ENCODE measurements at places on chromosomes 13 and 19.
A peak's percentile ranks its signal among the peaks of the same experiment; 100 is the strongest.

DNA sequence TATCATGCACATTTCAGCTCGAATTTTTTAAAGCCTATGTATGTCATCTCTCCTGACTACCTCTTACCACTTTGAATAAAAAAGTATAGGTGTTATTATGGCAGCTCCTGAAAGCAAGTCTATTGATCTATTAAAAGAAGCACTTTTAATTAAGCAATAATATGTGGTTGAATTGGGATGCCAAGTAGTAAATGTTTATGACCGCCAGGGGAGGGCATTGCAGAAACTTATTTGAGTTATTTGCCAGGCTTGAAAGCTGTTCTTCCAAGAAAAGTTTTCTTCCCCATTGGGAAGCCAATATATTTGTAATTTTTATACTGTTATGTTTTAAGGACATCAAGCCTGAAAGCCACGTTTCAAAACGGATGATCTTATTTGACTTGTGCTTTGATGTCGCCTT lies 88.1 kb upstream of the SOX21 start:
- DNase-seq: no peak

DNA sequence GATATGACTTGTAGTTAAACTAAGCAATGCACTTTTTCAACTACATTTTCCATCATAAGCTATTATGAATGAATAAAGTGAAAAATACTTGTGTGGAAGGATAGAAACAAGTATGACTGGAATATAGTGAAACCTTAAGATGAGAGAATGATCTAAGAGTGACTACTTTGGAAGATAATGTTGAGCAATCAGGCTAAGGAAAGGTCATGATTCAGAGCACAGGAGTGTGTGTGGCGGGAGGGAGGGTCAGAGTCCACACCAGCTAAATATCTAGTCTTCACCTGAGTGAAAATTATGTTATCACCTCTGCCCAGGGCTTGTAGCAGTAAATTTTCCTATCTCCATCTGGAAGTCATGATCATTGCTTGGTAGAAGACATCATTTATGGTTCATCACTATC lies 833.4 kb upstream of the ATXN8OS start:
- no peak for DNase-seq

DNA sequence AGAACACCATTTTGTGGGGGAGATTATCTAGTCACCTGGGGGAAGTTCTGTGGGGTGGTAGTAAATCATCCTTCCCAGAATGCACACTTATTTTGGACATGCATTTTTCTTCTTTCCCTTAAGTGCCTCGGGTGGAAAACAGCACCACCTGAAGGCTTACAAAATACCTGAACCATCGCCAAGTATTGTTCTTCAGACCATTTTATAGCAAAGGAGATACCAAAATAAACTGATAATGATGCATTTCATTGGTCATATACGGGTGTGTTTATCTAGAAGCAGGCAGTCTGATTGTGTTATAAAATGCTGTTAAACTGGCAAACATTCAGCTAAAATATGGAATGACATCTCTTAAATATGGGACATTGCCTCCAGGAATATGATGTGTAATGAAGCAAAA lies 1034.7 kb downstream of the SLITRK1 start:
- DNase-seq: no peak

- DNase-seq: no peak
These were observed 2859.0 kb upstream of the PCDH20 start for GRCh38 chr13:64274481-64275217.

GRCh38 chr19:8831832-8832131 lies 322 bp downstream of the ZNF558 start:
- peak; percentile 6 for DNase-seq

- no peak for DNase-seq
These were observed 15.5 kb downstream of the ZSWIM9 start for GRCh38 chr19:48186015-48186414.

DNA sequence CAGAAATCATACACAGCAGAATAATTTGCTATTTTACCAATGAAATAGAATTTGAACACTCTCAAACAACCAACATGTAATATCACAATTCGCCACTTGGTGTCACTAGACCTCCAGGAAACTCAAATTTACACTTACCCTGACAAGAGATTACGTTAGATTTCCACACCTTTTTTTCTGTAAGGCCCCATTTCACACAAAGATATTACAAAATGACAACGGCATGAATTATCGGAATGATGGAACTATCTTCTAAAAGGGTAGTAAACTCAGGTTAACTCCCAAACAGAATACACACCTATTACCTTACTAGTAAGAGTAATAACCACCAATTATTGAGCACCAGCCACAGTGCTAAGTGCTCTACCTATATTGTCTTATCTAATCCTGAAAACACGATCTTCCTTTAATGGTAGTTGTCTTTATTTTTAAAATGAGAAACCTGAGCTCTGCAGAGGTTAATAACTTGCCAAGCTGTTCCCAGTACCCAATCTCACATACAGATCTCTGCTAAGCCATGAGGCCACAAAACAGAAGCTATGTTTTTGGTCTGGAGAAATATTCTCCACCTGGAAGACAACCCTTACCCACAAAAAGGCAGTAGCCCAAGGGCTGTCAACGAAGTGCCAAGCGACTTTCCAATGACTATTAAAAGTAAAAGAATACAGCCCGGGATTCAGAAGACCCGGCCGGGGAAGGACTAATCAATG lies 152.4 kb downstream of the DCLK1 start:
- peak; percentile 49 for DNase-seq

GRCh38 chr13:62130062-62130970 lies 714.7 kb upstream of the PCDH20 start:
- DNase-seq: no peak

- DNase-seq: no peak
These were observed 26.1 kb upstream of the DGKH start for GRCh38 chr13:42022336-42022735.

GRCh38 chr13:83919775-83920174 lies 37.5 kb upstream of the SLITRK1 start:
- no peak for DNase-seq

GRCh38 chr13:70874636-70875035 lies 766.4 kb upstream of the KLHL1 start:
- no peak for DNase-seq

GRCh38 chr19:29386970-29387369 lies 138.8 kb upstream of the VSTM2B start:
- no peak for DNase-seq

DNA sequence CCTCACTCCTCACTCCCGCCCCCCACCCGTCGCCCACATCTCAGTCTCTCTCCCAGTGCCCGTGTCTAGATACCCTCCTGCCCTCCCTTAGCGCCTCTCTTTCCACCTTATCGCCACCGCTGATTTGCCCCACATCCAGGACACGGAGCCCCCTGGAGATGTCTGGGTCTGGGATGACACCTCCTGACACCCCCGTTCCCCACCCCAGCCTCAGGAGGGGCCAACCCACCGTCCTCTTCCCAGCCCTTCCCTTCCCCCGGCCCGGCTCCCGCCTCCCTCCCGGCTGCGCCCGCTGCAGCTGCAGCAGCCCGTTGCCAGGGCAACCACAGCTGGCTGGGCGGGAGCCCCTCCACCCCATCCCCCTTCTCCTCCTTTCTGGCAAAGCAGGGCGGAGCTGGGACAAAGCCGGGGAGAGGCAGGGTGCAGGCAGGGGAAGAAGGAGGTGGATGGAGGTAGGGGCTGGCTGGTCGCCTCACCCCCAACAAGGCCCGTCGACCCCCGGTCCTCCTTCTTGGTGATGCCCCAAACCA lies 13.5 kb downstream of the DPF1 start:
- peak; percentile 77 for DNase-seq

- DNase-seq: no peak
These were observed 87.0 kb upstream of the HTR2A start for GRCh38 chr13:46983881-46984280.

- peak; percentile 45 for DNase-seq
These were observed 20.6 kb downstream of the PPP1R37 start for GRCh38 chr19:45113628-45114027.

GRCh38 chr19:6750062-6750461 lies 10.6 kb downstream of the TRIP10 start:
- DNase-seq: no peak

DNA sequence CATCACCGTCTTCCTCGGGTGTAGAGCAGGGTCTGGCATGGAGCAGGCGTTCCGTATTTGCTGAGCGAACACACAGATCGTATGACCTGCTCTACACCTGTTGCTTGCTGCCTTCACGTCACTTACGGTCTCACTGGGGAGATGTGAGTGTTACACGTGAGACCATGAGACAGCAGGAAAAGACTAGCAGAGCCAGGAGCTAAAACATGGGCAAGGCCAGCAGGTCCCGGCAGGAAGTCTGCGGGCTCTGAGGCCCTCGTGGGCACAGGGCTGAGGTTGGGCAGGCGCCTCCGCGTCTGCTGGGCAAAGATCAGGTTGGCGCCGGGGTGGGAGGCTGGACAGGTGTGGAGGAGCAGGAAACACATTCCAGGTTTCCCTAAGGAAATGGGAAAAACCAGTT lies 19.7 kb upstream of the GTF3A start:
- no peak for DNase-seq

DNA sequence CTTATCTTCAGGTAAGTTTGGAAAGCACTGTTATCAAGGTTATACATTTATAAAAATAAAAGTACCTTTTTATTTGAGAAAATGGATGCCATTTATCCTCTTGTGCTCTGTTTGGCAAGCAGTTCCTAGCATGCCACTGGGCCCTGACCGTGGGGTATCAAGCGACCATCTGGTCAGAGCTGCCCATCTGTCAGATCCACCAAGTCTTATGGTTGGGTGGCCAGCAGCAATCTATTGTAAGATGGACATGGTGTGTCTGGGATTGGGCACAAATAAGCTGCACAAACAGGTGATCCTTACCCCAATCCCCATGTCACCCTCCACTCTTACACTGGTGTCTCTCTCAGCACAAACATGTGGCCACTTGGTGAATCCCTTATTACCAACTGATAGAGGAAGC lies 178.5 kb downstream of the DLEU7 start:
- no peak for DNase-seq

DNA sequence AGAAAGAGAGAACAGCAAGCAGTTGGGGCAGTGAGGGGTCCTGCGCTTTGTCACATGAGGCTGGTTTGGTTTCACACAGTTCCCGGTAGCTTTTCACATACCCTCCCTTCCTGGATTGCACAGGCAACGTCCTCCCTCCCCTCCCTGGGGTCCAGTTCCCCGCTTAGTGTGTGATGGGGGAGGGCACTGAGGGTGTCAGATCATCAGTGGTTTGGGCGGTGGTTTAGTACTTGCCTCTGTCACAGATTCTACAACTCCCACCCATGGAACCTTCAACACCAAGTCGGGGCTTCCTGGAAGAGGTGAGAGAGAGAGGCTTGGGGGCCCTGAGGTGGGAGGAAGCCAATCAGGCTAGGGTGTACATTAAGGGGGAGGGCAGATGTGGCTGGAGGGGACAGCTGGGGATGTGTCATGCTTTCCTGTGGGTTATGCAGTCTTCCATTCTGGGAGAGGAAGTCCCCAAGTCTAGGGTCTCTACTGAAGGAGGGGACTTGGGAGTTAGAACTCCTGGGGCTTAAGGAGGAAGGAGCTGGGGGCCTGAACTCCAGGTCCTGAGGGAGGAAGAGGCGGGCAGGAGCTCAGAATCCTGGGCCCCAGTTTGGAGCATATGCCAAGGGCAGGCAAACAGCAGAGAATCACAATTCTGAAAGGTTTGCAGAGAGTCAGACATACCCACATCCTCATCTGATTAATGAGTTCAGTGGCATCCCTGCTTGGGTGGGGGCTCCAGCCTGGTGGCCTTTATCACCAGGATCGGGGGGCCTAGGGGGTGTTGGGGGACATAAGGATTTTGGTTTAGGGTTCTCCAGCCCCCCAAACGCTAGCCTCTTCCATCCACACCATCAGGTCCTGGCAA lies at the start of gene NKG7:
Gene NKG7, minus strand, starts transcription at position 6 of the 856 bp plus-strand sequence. CDS start 119 bp downstream, outside the sequence.
- DNase-seq: no peak

GRCh38 chr13:36431204-36432105 lies 840 bp upstream of the CCNA1 start:
- DNase-seq: no peak

DNA sequence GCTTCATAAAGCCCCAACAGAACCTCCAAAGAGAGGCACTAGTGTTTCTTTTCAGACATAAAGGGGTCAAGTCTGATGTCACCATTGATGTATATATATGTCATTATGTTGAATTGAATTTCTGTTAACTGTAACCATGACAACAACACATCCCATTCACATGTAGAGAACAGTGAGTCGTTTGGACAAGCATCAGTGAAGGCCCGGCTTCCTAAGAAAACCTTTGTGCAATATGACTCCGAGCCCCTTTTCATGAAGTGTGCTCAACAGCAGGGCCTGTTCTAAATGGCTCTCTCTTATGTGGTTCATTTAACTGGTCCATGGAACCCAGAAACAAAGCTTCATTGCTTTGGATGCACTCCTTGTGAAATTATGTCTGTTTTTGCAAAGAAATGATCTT lies 67.2 kb upstream of the UBL3 start:
- no peak for DNase-seq

DNA sequence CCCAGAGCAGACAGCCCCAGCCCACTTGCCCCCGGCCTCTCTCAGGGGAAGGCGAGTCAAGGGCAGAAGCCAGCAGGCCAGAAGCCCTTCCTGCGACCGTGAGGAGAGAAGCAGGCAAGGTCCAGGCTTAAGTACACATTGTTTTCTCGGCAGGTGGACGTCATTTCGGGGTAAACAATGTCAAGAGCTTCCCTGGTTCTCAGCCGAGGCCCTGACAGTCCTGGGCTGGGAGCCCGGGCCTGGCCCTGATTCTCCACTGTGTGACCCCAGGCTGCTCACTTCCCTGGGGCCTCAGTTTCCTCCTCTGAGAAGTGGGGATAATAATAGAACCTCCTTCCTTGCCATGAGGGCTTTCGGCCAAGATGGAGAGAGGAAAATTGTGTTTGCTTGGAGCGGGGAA lies 19.4 kb downstream of the PLVAP start:
- no peak for DNase-seq

- DNase-seq: no peak
These were observed 11.9 kb upstream of the C13orf42 start for GRCh38 chr13:51122868-51123566.

DNA sequence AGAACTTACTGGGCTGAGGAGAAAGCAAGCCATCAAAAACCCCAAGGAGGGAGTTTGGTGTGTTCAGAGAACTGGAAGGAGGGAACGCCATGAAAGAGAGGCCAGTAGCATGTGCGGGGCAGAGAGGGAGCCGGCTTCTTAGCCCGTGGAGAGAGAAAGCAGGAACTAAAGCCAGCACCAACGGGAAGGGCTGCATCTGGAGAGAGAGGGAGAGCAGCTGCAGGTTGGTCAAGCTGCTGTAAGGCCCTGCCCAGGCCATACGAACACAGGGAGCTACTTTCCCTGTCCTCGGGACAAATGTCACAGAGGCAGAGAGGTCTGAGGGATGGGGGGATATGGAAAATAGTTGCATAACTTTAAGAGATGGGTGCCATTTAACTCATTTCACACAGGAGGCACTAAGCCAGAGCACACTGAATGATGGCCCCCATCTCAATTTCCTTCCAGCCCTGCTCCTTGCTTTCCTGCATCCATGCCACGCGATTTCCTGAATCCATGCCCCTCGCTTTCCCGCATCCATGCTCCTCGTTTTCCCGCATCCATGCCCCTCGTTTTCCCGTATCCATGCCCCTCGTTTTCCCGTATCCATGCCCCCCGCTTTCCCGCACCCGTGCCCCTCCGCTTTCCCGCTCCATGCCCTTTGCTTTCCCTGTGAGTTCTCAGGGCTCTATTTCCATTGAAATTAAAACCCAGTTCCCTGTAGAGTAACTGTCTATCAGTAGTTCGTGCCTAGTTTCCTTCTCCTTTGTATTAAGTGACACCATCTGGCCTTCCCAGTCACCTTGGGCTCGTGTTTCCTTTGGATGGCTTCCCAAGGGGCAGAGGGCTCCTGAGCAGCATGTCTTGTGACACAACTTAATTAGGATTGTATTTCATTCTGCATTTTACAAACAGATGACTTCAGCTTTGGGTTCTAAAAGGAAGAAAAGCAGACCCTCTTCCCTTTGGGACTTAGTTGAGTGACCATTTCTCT lies 31.5 kb upstream of the TPT1 start:
- no peak for DNase-seq

- DNase-seq: no peak
These were observed 109.5 kb downstream of the TM9SF2 start for GRCh38 chr13:99610702-99611289.

Data from urinary bladder (tissue), 4 donors.